ENCODE measurements at places on chromosomes 6 and 20.

DNA sequence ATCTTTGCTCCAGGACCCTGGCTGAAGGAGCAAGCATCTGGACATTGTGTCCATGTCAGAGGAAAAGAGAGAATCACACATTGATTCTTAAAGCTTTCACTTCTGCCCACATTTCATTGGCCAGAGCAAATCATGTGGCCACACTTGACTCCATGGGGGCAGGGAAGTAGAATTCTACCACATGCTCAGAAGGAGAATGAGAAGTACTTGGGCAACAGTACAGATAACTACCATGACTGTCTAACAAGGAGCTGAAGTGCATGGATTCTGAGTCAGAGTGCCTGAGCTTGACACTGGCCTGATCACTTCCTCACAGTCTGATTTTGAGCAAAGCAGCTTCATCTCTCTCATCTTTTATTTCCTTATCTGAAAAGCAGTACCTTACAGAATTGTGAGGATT, 38.6 kb downstream of the GHRH start:
- no peak for DNase-seq

- no peak for DNase-seq
These were observed 203.5 kb upstream of the ECI2 start for GRCh38 chr6:4338884-4339283.

DNA sequence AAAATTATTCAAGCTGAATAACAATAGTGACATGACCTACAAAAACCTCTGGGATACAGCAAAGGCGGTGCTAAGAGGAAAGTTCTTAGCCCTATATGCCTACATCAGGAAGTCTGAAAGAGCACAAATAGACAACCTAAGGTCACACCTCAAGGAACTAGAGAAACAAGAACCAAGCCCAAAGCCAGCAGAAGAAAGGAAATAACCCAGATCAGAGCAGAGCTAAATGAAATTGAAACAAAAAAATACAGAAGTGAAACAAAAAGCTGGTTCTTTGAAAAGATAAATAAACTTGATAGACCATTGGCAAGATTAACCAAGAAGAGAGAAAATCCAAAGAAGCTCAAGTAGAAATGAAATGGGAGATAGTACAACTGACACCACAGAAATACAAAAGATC, 47.6 kb upstream of the NOTCH4 start:
- no peak for DNase-seq

DNA sequence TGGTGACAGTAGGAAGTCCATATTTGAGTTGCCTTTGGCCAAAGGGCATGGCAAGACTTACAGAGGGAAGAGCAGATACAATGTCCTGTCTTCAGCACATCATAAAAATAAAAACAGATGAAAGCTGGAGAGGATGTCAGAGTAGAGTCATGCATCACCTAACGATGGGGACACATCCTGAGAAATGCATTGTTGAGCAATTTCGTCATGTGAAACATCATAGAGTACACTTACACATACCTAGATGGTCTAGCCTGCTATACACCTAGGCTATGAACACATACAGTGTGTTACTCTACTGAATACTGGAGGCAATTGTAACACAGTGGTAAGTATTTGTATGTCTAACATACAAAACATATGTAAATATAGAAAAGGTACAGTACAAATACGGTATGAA, 75.6 kb downstream of the VEGFA start:
- DNase-seq = no peak

- DNase-seq = no peak
These were observed 117.6 kb downstream of the DST start for GRCh38 chr6:56524891-56525703.

DNA sequence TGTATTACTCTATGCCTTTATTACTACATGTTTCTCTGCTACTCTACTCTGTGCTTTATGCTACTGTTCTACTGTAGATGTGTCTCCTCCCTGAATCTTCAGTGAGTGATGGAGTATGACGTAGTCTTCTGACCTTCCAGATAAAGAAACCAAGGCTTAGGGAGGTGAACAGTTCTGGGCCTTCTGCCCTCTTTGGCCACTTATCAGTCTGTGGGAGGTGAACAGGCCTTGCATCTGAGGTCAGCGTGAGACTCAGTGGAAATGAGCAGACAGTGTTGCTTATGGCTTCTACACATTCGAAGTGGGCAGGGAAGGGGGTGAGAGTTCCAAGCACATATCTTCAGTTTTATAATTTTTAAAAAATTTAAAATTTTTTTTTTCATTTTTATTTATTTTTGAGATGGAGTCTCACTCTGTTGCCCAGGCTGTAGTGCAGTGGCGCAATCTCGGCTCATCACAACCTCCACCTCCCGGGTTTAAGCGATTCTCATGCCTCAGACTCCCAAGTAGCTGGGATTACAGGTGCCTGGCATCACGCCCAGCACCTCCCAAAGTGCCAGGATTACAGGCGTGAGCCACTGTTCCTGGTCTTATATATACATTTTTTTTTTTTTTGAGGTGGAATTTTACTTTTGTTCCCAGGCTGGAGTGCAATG, 24.2 kb downstream of the MYBL2 start:
- no peak for DNase-seq

- DNase-seq = no peak
These were observed 1.4 kb downstream of the PLAGL2 start for GRCh38 chr20:32205843-32206759.

DNA sequence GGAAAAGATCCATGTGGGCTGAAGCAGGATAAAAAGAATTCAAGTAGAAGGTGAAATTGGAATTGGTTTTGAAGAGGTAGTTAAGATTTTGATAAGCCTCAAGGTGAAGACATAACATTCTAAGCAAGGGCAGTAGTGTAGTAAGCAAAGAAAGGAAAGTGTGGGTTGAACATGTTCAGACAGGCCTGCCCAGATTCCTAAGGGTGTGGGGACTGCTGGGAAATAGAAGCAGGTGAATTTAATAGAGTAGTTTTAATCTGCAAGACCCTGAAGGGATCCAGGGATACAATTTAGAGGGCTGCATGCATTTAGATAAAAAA, 19.1 kb downstream of the TAB2 start:
- DNase-seq = no peak

- DNase-seq = no peak
These were observed 16.4 kb downstream of the PLCB1 start for GRCh38 chr20:8148501-8148900.

GRCh38 chr6:159684013-159684304, 9.1 kb downstream of the SOD2 start:
- no peak for DNase-seq

- no peak for DNase-seq
These were observed 23.6 kb downstream of the BCL2L1 start for GRCh38 chr20:31698803-31699718.

DNA sequence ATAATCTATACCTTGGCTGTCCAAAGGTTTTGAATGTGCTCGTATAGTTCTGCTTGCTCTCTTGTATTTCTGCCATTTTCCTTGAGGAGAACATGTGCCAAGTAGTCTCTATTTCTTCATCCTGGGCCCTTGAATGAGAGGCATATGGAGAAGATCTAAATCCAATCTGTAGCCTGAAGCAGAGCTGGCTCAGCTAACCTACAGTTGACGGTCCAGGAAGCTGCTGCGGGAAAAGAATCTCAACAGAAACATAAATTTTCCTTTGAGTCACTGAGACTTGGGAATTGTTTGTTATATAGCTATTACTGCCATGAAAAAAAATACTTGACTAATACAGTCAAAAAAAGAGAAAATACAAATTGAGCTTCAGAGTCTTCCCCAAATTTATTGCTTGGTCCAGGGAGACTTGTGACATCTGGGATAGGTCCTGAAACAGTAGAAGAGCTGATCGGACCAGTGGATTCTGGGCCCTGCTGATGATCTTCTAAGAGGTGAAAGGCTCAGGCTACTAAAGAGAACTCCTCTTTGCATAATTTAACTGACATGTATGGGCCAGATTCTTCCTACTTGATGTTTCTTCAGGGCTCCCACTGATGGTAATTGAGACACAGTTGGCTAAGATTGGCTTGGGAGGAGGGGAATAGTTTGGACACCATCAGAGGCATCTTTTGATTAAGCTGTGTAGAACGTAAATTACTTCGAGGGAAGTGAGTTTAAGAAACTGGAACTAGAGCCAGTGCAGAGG, 29.9 kb upstream of the PLCB4 start:
- no peak for DNase-seq

DNA sequence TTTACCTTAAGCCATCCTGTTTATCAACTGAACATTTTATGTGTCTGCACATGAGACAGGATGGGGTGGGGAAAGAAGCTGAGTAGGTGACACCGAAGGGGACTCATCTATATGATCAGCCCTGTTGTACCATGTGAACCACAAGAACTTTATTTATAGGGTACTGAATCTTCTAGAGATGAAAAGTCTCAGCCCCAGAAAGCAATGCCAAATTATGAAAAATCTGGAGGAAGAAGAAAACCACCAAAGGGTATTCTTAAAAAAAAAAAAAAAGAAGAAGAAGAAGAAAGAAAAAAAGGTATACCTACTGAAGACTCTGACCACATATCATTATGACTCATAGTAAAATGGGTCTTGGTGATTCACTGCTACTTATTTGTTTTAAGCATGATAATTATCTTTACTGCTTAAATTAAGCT, 39.8 kb upstream of the HBS1L start:
- no peak for DNase-seq

- DNase-seq = no peak
These were observed 335.4 kb downstream of the GRIK2 start for GRCh38 chr6:101728956-101729355.

DNA sequence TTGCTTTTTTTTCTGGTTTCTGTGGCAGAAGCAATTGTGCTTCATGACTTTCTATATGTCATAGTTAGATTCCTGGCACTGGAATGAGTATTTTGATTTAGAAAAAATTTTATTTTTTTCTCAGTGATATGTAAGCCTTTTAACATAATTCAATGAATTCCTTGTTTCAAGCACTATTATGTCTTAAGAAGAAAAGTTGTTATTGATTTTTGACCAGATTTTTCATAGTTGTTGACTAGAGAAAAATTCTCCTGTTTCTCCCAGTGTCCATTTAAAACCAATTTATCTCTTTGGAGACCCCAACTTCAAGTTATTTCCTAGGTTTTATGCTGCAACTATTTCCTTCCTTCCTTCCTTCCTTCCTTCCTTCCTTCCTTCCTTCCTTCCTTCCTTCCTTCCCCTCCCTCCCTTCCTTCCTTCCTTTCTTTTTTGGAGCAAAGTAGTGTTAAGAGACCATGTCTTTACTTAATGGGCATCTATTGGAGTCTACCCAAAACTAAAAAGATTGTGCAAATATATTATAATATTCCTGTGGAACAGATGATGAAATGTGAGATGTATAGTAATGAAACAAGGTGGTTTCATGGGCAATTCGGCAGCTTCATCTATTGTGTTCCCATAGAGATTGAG, 346.9 kb downstream of the RNF144B start:
- no peak for DNase-seq

- DNase-seq = no peak
These were observed 272.7 kb upstream of the MAP3K7 start for GRCh38 chr6:90859612-90860011.

DNA sequence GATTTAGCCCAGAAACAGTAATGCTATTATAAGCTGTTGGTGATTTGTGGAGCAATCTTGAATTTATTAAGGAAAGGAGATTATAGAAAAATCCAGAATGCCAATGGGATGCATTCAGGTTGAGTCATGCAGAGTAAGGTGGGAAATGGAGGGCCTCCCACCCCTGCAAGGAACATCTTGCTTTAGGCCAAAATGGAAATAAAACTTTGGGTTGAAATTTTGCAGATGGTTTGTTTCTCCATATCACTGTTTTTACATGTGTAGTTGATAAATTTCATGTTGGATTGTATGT, 152.4 kb downstream of the BCAS1 start:
- no peak for DNase-seq

- no peak for DNase-seq
These were observed 2.0 kb upstream of the MICA start for GRCh38 chr6:31401403-31401802.

Measured in coronary artery (tissue), 2 donors.